ENCODE measurements at places on chromosomes 2 and 18.

- DNase-seq, result no peak
These were observed 8.7 kb upstream of the HS6ST1 start for GRCh38 chr2:128327180-128327964.

- peak; percentile 51 for DNase-seq
These were observed 128.8 kb upstream of the SESTD1 start for GRCh38 chr2:179393481-179393880.

DNA sequence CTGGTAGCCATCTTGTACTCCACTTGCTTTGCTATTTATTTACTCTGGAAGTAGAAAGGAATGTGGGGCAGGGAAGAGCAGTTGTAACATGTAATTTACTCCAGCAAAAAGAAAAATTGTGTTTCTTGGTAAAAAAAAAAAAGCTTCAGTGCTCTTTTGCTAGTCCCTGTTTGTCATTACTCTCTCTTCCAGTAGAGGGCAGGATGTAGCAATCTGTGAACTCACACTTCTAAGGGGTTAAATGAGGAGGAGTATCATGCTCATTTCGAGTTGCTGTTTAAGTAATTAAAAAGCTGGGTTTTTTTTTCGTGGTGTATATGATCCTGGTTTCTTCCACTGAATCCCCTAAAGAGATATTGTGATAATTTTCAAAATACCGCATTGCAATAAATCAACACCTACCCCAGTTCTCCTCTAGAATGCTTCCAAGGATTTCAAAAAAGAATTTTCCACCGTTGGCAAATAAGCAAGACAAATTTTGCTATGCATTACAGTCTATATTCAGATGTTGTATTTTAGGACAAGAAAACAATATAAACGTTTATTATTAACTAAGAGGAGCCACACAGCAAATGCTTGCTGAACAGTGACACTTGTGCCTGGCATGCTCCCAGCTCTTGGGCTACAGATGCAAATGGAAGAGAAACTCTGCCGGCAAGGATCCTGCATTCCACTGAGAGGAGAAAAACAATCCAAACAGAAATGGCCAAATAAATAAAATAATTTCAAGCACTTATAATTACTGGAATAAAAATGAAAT is 261.6 kb downstream of the ASXL3 start:
- peak; percentile 68 for DNase-seq

GRCh38 chr2:52079602-52080001 is 1047.7 kb upstream of the NRXN1 start:
- no peak for DNase-seq

- no peak for DNase-seq
These were observed 28.1 kb downstream of the ZFP36L2 start for GRCh38 chr2:43198263-43198662.
